ENCODE measurements at places on chromosomes 7 and 10. TPM values are rescaled to one million over a fixed set of nuclear protein-coding genes. Genes with fewer than 3 reads are reported as not detected.

CFAP69 gene
- 3.8 TPM for total RNA-seq

PDE6C gene
- total RNA-seq = not detected

ST8SIA6 gene
- total RNA-seq = 8.9 TPM

SPOCK2 gene
- 13.8 TPM for total RNA-seq

IMMP2L gene
- 22.7 TPM for total RNA-seq

ARHGAP19 gene
- total RNA-seq = 3.5 TPM

BNIP3 gene
- total RNA-seq = 33.6 TPM

CELF2 gene
- 69.0 TPM for total RNA-seq

NMT2 gene
- total RNA-seq = 18.7 TPM

GPR37 gene
- total RNA-seq = 2.8 TPM

GLRX3 gene
- total RNA-seq = 43.1 TPM

EIF3B gene
- 150 TPM for total RNA-seq

DMBT1 gene
- 0.14 TPM for total RNA-seq

LBX1 gene
- total RNA-seq = not detected

AHR gene
- 131 TPM for total RNA-seq

AOAH gene
- 22.6 TPM for total RNA-seq

CYP26C1 gene
- total RNA-seq = not detected

H2BK1 gene
- total RNA-seq = not detected

SLC29A3 gene
- 3.2 TPM for total RNA-seq

ADAM22 gene
- total RNA-seq = 5.4 TPM

THNSL1 gene
- total RNA-seq = 0.54 TPM

UCMA gene
- not detected for total RNA-seq

RET gene
- total RNA-seq = 0.14 TPM

OR2A5 gene
- not detected for total RNA-seq

GARIN1A gene
- total RNA-seq = 0.81 TPM

FAM131B gene
- total RNA-seq = 3.3 TPM

PRR15 gene
- total RNA-seq = 2.5 TPM
